Fibroblast of upper back skin (primary cell): ENCODE measurements at places on chromosomes 6 and 20.
A peak's percentile ranks its signal among the peaks of the same experiment; 100 is the strongest.

GRCh38 chr6:81997090-81997926 lies 244.8 kb upstream of the TENT5A start:
- DNase-seq, result peak; percentile 88

DNA sequence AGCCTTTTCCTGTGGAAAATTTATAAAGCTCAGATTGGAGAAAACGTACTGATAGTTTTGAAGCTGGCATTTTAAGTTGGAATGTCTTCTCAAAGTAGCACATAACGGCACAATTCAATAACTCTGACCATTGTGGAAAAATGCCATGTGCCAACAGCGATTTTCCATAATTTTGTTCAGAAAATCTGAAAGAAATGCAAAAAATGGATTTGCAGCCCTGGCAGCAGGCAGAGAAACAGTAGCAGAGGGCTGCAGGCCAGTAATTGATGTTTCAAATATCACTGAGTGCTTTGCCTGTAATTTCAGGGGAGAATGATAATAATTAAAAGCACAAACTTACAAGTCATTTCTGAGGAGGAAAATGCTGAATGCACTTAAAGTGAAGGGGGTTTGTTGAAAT lies 507.4 kb downstream of the MAFB start:
- no peak for DNase-seq

DNA sequence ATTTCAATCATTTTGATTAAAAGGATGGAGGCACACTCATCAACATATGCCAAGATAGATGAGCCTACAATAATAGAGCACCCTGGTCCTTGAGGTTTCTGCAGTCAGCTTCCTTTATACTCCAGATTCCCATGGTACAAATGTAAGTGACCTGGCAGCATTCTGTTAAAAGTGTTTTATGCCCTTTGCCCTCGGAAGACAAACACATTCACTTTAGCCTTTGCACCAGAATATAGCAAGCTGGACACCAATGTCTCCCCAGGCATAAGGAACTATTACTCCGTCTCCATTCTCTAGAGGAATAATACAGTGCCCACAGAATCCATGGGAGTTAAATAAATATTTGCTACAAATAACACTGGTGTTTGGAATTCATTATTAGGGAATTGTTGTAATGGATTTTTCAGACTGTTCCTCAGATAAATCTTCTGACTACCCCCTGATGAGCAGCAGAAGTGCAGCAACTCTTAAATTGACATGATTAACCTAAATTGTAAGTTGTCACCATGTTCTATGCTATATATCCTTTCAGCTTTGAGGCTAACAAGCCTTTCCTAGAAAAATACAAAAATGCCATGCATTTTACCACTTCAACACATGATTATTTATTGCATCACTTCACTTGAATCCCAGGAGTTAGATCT lies 340.2 kb downstream of the TBC1D32 start:
- peak; percentile 1 for DNase-seq

- DNase-seq, result no peak
Measured at GRCh38 chr6:136920216-136920615, 1.9 kb upstream of the SLC35D3 start.

DNA sequence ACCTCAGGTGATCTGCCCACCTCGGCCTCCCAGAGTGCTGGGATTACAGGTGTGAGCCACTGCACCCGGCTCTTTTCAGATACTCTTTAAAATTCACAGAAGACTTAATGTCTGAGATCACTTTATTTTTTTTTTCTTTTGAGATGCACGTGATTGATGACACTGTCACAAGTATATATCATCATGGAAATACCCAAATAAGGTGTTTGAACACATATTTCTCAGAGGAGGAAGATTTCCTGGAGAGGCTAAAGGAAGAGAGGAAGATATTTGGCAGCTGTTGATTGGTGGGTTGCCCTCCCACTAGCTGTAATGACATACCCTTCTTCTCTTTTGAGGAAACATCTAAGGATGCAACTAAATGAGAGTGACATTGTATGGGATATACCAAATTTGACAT lies 225.9 kb upstream of the CITED2 start:
- no peak for DNase-seq

DNA sequence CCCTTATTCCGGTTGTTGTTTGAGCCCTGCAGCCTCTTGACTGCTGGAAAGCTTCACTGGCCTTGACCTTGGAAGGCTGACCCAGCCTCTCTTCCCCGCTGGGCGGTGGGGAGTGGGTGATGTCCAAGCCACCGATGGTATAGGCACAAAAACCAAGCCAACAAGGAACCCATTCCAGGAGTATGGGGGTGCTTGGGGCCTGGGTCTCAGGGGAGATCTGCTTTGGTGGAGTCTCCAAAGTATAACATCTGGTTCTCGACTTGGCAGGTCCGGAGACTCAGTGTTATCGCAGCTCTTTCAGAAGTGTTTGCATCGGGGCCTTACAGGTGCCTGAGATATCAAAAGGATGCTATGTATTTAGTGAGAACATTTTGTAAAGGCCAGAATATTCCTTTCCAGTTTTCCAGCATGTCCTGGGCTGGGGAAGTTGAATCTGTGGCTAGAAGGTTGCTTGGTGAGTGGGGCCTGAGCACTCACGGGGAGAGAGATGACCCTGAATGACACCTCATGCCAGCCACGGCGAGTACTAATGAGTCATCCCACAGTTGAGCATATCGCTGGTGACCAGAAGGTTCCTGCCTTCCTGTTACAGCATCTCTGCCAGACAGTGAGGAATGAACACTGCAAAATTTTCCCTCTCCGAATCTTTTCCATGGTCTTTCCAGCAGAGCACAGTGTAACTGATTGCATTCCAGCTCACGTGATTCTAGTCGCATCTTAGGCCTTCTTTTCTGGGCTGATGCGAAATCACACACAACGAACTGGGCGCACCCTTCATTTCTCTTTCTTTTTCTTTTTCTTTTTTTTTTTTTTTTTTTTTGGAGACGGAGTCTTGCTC lies 133.9 kb downstream of the ZDHHC14 start:
- peak; percentile 23 for DNase-seq

GRCh38 chr6:32139590-32139989 lies 9.5 kb upstream of the FKBPL start:
- no peak for DNase-seq

GRCh38 chr20:41167481-41168253 lies 30.3 kb downstream of the PLCG1 start:
- no peak for DNase-seq

GRCh38 chr6:106220485-106220884 lies 105.1 kb downstream of the ATG5 start:
- DNase-seq, result no peak

DNA sequence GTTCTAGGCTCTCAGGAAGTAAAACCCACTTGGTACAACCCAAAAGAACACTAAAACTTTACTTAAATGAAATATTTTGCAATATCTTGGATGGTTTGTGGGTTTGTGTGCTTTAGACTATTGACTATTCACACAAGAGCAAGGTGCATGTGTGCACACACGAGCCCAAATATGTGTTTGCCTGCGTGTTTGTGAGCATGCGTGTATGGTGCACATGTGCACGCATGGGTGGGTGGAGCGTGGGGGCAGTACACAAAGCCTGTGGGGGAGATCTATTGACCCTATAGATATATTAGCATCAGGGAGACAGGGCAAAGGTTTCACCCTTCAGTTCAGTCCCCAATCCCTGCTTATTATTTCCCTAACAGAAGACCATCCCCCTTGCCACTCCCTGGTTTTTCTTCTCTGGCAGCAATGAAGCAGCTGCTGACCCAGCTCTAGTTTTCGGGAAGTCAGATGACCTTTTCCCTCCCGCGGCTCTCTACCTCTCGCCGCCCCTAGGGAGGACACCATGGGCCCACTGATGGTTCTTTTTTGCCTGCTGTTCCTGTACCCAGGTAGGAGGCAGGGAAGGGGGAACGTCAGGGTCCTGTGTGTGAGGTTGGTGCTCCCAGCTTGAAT lies at the start of gene C2:
C2 (plus strand) TSS at position 476 of the 621 bp plus-strand sequence; CDS start at position 512, 36 bp downstream.
- DNase-seq, result no peak
